ENCODE measurements at places on chromosomes 16 and 17.
A peak's percentile ranks its signal among the peaks of the same experiment; 100 is the strongest.

- DNase-seq, result no peak
These were observed 35.0 kb downstream of the CRISPLD2 start for GRCh38 chr16:84854759-84855158.

- DNase-seq, result peak; percentile 55
These were observed at the start of gene VASN for GRCh38 chr16:4371357-4372000. Gene VASN, plus strand, starts transcription at chr16:4371848. Its CDS starts 9,030 bp downstream, at chr16:4380878.

DNA sequence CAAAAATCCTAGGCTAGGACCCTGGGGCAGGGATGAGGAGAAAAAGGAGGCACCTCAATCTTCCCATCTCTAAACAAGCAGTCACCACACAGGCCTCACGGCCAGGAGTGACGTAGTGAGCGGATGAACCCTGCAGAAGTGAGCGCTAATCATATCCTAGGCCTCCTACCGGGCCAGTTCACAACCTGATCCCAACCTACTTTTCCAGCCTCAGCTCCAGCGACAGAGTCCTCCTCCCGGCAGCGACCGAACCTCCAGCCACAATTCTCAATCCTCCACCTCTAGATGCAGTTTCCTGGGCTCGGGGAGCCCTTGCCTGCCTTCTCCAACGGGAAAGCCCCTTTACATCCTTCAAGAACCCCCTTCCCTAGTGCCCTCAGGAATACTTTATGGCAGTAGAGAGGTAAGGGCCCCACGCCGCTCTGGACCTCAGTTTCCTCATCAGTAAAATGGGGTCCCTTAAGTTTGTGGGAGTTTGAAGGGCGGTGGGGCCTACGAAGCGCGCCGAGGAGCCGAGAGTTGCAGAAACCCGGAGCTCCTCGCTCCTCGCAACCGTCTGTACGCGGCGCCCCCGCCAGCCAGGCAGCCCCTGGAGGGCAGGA, 1.4 kb downstream of the ZNF668 start:
- DNase-seq, result peak; percentile 17

GRCh38 chr17:29616300-29617048, 6.2 kb downstream of the CORO6 start:
- no peak for DNase-seq

GRCh38 chr17:4856937-4857314, 23.8 kb downstream of the MINK1 start:
- no peak for DNase-seq

GRCh38 chr17:68579194-68579927, 21.8 kb downstream of the FAM20A start:
- no peak for DNase-seq

DNA sequence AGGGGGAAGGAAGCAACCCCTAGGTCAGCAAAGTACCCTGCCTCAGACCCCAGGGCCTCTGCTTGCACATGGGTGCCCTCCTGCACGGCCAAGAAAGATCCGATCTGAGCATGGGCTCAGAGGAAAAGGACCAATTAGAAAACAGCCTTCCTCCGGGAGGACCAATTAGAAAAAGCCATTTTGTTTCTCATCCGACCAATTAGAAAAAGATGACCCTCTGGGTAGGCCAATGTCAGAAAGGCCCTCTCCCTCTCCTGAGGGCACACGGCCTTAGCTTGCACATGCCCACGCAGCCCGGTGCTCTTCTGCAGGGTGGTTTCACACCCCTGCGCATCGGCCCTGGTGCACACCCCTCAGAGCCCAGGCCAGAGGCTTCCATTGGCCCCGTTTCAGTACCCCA, 5.1 kb upstream of the CISD3 start:
- no peak for DNase-seq

DNA sequence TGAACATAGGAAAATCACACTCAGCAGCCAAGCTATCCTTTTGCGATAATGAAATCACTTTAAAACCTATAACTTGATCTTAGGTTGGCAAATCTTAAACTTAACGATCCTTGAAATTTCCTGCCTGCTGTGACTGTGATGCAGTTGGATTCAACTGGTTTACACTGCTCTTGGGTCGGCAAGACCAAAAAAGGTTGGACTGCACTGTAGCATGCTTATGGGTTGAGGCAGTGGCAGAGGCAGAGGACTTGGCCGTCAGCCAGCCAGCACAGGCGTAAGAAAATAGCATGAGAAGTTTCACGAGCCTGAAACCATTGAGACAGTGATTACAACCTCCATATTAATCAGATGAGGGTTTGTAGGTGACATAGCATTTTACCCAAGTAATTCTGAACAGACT, 21.4 kb downstream of the WSB1 start:
- DNase-seq, result no peak

DNA sequence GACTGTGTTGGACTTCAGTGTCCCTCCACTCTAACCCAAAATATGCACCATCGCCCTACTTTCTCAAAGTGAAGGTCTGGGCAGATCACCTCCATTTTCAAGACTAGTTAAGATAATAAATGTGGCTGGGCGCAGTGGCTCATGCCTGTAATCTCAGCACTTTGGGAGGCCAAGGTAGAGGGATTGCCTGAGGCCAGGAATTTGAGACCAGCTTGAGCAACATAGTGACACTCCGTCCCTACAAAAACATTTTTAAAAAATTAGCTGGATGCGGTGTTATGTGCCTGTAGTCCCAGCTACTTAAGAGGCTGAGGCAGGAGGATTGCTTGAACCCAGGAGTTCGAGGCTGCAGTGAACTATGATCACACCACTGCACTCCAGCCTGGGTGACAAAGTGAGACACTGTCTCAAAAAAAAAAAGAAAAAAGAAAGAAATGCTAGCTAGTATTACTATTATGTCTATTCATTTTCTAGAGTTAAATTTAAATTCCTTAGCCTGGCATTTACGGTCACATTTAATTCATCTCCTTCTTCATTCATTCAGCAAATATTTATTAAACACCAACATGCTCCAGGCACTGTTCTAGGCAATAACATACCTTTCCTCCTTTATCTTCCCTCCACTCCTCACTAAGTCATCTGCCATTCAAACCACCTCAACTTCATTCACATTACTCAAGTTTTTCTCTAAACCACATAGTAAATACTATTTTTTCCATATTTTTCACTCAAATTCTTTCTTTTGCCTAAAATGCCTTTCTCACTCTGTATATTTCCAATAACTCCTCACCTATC, 96.1 kb upstream of the XYLT1 start:
- DNase-seq, result no peak

GRCh38 chr16:27273670-27274423, 5.3 kb upstream of the NSMCE1 start:
- DNase-seq, result no peak

DNA sequence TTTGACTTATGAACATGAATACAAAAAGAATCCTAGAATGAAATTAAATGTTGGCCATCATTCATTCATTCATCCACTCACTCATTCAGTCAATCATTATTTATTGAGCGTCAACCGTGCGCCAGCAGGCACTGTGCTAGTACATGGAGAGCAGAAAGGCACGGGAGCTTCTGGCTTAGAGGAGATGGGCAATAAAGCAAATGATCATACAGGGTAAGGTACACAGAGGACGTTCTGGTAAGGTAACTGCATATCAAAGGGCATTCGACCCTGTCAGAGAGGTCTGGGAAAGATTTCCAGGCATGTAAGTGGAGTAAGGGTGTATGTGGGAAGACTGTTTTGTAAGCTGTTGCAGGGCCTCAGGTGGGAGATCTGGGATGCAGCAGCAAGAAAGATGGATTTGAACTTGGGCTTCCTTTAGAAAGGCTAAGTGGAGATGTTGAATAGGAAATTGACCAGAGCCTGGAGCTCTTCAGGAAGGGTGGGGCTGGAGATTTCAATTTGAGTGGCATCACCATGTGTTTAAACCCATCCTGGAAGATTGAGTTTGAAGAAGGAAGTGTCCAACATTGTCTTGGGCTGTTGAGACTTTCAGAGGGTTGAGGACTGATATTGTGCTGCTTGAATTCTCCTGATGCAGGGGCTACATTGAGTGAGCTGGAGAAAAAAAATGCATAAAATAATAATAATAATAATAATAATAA, 2.8 kb upstream of the MSI2 start:
- DNase-seq, result no peak

DNA sequence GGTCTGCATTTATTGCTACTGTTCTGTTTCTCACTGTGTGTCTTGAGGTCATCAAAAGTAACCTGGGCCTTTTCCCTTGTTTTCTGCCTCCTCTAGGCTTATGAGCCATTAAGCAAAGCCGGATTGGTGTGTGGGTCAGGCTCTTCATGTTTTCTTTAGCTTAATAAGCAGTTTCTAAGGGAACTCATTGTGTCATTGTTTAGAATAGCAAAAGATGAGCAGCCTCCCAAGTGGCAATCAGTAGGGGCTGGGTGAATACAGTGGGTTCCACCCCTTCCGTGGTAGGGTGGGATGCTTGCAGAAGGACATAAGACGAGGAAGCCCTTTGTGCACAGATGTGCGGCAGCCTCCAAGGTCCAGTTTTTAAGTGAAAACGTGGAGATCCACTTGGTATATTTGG, 34.5 kb downstream of the ABCC1 start:
- no peak for DNase-seq

GRCh38 chr16:2507052-2507659, 6.6 kb upstream of the ATP6V0C start:
- no peak for DNase-seq

DNA sequence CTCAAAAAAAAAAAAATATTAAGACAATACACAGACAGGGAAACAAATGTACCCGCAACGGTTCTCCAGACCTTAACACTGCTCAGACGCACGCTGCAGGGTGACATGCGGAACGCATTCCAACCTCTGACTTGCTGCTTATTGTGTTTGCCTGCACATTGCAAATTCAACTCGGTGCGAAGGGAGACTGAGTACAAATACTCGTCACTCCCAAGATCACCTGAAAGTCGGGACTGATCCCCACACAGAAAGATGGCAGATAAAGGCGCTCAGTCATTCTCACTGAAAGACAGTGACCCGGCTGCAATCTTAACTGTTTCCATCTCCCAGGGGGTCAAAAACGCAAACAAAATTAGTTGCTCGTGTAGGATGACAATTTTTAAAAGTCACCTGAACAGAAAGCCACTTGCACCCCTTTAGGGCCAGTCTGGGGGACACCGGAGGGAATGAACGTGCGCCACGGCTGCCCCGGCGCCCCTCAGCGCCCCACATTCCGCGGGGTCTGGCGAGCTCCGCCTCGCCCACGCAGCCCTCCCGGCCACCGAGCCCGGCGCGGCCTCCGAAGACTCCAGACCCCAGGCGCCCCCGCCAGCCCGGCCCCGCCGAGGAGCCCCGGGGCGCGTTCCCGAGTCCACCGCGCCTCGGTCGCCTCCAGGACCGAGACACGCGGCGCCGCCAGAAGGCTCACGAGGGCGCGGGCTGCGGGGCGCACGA, 589 bp downstream of the CLCN7 start:
- DNase-seq, result no peak

- no peak for DNase-seq
These were observed 7.4 kb upstream of the SLC16A3 start for GRCh38 chr17:82221341-82221902.

DNA sequence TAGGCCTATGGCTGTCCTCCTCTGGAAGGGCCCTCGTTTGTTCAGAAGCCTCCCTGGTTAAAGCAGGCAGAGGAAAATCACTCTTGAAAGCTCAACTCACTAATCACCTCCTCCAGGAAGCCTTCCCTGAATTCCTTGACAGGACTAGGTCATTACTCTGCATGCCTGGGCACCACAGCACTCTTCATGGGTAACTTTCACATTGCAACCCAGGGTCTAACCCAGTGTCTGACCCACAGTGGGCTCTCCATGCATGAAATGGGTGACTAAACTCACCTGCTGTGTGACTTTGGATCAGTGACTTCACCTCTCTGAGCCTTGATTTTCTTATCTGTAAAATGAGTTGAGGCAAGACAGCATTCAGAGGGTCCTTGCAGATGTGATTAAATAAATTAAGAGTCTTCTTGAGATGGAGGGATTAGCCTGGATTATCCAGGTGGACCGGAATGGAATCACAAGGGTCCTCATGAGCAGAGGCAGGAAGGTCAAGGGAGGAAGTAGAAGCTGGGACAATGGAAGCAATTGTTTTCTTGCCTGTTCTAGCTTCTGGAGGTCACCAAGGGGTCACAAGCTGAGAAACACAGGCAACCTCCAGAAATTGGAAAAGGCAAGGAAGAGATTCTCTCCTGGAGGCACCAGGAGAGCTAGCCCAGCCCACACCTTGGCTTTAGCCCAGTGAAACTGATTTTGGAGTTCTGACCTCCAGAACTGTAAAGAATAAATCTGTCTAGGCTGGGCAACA, 3.8 kb upstream of the RAI1 start:
- DNase-seq, result no peak

GRCh38 chr17:38797828-38798227, 1.5 kb downstream of the PIP4K2B start:
- DNase-seq, result no peak

- DNase-seq, result no peak
These were observed 199.4 kb downstream of the TANC2 start for GRCh38 chr17:63165400-63165799.

DNA sequence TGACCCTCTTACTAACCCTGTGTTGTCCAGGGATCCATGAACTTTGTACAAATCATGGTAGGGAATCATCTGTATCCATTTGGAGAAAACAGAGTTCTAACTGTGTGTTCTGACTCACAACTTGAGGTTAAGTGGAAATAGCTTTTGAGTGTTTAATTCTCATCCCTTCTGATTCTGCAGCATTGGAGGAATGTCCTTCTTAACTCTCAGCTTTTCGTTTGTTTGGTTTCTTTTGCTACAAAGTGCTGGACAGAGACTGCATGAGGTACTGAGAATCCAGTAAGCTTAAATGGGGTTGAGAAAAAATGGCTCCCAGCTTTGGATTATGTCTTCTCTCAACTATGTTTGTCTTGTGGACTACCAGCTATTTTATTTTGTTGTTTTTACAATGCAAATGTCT, 352.1 kb upstream of the KIF2B start:
- no peak for DNase-seq

- no peak for DNase-seq
These were observed 21.1 kb downstream of the MINK1 start for GRCh38 chr17:4854111-4854681.

All from stimulated activated CD8-positive, alpha-beta memory T cell treated with anti-CD3 and anti-CD28 coated beads, Interleukin-12 subunit alpha, Interleukin-12 subunit beta, amount 100 ng/mL, for 4 hours (primary cell).